ENCODE measurements at places on chromosomes 3 and 15.

GRCh38 chr3:113245761-113246161, 34.4 kb downstream of the BOC start:
- DNase-seq: no peak

- no peak for DNase-seq
Measured at GRCh38 chr15:96160800-96161199, 169.7 kb upstream of the NR2F2 start.

DNA sequence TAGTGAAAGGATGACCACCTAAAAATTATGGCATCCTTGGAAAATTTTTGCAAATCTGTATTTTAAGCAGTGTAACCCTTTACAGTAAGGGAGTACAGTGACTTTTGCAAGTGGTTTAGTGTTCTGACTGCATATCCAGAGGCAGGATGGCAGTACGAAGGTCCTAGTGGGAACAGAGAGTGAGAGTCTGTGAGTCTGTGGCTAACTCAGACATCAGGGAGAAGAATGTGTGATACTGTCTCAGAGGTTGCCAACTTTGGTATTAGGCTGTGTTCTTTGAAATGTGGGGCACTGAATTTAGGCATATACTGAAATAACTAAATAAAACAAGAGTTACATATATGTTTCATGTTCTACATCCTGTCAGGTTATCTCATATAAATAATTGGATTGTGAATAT, 25.7 kb downstream of the PRKCI start:
- no peak for DNase-seq

DNA sequence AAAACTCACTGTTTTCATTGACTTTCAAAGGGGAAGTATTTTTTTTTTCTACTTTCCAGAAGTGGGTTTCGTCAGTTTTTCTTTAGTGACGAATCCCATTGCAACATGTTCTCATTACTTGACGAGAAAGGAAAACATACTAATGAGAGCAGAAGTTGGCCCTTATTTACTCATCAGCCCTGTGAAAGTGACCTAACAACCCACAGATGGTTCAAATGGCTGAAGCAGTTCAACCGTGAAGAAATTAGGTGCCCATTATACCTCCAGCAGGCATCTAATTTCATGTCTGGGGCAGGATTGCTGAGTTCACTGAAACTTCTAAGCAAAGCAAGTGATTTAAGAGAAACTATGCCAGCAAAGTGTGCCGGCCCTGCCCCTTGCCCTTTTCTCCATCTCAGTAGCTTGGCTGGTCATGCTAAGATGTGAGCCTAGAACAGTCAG, 9.0 kb downstream of the AQP9 start:
- no peak for DNase-seq

DNA sequence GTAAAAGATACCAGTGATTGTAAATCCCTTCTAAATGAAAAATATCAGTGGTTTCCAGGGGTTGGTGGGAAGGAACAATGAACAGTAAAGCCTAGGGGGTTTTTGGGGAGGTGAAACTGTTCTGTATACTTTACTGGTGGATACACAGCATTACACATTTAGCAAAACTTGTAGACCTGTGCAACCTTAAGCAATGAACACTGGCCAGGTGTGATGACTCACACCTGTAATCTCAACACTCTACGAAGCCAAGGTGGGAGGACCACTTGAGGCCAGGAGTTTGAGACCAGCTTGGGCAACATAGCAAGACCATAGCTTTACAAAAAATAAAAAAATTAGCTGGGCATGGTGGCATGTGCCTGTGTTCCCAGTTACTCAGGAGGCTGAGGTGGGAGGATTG, 1.8 kb downstream of the CCDC13 start:
- DNase-seq: no peak

DNA sequence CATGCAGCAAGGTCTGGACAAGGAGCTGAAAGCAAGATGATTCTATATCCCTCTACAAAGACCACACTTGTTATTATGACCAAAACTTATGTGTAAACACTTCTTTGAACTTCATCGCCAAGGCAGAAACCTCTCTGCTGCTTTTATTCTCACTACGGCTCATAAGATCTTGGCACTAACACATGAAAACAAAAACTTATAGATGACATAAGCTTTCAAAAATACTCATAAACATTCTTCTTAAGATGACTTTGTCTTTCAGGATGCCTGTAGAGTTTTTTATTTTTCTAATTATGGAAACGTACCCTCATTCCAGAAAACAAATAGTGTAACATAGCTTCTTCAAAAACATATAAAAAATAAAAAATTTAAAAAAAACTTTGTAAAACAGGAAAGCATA, 12.5 kb upstream of the C15orf61 start:
- DNase-seq: no peak

GRCh38 chr3:62665627-62666437, 209.4 kb downstream of the CADPS start:
- DNase-seq: peak; percentile 67

GRCh38 chr3:13110678-13111116, 37.5 kb upstream of the IQSEC1 start:
- DNase-seq: peak; percentile 19

GRCh38 chr3:120780977-120781376, 38.4 kb downstream of the GTF2E1 start:
- DNase-seq: no peak

- no peak for DNase-seq
Measured at GRCh38 chr3:134956844-134957243, 161.8 kb downstream of the EPHB1 start.

GRCh38 chr15:26590676-26591075, 182.2 kb downstream of the GABRB3 start:
- DNase-seq: no peak

GRCh38 chr3:71371282-71371681, 212.2 kb downstream of the FOXP1 start:
- no peak for DNase-seq

DNA sequence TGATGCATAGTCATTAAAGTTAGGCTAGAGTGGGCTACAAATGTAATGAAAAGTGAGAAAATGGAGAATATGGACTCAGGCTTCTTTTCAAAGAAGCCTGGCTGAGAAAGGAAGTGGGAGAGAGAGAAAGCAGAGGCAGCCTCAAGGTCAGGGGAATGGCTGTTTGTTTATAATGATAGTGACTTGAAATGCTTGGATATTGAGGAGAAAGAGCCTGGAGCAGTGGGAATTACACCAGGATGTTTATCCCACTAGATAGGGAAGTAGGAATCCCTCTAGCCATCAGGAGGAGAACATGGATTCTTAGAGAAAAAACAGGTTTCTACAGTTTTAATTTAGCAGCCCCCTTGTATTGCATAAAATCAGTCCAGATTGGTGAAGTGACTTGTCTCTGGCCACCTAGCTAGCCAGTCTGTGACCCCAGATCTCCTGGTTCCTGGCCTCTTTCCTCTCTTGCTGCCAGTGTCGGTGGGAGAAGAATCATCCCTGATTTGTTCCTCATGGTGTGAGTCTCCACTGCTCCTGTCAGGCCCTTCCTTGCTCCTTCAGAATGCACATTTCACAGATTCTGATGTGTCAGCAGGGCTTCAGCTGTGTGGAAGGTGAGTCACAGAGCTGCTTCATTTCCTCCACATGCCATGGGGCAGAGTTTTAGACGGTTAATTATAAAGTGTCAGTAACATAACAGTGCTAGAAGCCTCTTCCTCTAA, 32.9 kb downstream of the SEMA6D start:
- DNase-seq: no peak

DNA sequence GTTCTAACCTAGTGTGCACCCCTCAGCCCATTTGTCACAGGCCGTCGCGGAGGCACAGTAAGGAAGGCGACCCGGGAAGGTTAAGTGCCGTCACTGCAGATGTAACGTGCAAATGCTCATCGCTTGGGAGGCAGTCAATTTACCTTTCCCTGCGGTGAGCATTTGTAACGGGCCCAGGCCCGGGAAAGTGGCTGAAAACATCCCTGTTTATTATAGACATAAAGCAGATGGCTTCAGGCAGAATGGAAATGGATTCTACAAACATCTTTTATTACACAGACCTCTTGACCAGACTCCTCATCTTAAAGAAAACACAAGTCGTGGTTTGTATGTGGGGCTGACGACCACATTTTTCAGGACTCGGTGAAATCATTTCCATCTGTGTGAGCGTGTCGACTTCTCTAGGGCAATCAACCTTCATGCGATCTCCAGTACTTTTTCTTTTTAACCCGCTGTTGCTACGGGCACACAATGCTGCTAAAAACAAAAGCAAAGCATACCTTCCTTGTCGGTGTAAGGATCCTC, 43.6 kb downstream of the NMNAT3 start:
- no peak for DNase-seq

DNA sequence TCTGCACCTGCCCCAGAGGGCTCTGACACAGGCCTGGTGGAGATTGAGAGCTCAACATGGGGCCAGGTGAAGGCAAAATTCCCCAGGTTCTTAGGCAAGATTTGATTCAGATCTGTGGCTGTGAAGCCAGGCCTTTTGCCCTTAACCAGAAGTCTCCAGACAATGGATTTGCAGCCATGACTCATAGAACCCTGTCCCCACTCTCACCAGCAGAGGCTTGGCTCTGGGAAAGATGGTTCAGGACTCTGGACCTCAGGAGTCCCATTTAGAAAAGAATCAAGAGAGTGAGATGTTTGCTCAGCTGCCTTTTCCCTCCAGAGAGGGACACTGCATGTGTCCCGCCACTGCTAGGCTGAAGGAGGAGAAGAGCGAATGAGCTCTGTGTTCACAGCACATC, 361.4 kb upstream of the ICE2 start:
- no peak for DNase-seq

DNA sequence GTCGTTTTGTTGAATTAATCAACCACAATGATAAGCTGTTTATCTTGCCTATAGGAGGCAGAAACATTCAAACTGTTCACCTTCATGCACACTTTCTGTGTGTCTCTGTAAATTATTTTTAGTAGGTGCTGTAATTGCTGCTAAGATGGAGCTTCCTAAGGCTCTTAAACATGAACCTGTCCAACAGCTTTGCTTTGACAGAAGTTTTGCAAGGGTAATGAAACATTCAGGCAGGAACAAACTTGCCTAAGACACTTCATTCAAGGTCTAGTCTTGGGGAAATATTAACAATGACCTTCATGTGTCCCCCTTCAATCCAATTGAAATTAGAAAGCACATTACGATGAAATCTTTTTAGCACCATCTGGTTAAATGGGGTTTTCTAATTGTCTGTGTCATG, 156.1 kb downstream of the DIPK2A start:
- no peak for DNase-seq

DNA sequence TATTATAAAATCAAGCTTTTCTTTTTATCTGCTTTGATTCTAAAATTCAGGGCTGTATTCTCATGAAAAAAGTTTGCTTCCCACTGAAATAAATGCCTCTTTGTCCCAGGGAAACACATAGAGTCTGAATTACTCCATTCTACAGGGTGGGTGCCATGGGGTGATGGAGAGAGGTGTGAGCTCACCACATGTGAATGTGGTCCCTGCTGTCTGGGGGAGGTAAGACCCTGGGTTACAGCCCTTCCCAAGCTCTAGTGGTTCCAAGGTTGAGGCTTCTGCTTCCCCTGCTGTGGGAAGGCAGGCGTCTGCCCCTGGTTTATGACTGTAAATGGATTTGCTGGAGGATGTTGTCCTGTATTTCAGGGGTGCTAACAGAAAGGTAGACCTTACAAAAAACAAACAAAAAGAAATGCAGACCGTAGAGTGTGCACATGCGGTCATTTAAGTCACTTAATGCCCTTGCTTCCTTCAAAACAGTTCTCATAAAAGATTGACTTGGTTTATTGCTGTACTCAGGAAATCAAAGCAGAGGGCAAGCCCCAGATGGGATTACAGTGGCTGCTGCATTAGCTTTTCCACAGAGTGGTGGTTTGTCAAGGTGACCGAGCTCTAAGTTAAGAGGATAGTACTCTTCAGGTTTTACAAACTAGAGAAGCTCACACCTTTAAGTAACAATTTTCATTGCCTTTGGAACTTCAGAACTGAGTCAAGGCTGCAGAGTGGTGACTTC, 49.2 kb downstream of the CTDSPL start:
- no peak for DNase-seq

DNA sequence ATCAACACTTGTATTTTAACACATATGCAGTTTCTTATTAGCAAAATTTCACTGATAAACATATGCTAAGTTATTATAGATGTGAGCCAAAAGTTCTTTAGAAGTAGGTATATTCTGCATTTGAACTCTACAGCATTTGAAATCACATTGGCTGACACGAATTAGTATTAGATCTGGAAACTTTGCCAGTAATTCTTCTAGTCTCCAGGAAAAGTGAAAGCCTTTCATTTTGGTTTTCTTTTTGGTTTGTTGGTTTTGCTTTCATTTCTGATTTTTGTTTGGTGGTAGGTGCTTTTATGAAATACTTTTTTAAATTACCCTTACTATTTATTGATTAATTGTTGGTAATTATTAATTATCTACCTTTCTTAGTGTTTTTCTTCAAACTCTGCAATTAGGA, 72.9 kb downstream of the RBMS3 start:
- DNase-seq: no peak

GRCh38 chr3:52441091-52441771, 3.7 kb downstream of the SEMA3G start:
- no peak for DNase-seq
